ENCODE measurements at places on chromosomes 6 and 20.

DNA sequence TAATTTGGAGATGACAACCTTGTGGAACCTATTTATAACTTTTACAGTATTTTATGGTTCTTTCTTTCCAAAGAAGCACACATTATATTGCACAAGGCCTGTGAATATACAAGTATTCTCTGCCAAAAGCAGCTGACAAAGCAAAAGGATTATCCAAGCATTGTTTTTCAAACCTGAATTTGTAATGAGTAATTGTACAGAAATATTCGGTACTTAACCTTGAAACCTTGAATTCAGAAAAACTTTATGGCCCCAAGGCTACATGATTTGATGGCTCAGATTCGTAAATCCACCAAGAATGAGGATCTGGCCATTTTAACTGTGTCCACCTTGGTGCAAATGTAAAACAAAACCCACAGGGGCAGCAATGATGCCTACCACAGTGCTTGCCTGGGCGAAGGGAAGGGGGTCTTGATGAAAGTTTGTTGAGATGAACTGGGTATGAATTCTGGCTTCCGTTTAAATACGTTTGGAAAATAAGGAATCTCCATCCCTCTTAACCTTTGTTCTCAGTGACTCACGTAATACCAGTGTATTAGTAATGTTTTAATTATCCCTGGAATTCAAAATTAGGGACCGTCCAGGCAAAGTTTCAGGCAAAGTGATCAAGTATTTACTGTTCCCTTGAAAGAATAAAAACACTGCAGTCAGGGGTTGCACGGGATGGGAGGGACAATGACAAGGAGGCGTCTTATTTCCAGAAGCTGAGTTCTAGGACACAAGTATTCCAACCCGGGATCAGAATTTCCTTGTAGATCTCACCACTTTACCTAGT, 2.7 kb upstream of the RBM24 start:
- no peak for DNase-seq

DNA sequence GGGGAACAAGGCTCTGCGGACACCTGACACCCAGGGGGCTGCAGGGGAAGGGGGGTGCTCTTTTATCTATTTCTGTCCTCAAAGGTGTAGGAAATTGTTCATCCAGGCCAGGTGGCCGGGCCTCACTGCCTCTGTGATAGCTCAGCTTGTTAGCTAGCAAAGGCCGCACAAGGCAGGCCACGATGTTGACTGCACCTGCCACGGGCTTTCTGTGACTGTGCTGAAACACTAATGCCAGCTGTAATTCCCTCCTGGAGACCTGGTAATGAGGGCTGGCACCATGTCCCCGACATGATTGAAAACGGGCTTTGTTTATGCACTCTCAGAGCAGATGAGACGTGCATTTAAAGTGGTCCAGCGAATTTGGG, 61.4 kb upstream of the APCDD1L start:
- peak; percentile 46 for DNase-seq

GRCh38 chr6:52176550-52176949, 9.6 kb upstream of the IL17A start:
- no peak for DNase-seq

GRCh38 chr6:137391061-137391814, 103.0 kb downstream of the OLIG3 start:
- DNase-seq: no peak

DNA sequence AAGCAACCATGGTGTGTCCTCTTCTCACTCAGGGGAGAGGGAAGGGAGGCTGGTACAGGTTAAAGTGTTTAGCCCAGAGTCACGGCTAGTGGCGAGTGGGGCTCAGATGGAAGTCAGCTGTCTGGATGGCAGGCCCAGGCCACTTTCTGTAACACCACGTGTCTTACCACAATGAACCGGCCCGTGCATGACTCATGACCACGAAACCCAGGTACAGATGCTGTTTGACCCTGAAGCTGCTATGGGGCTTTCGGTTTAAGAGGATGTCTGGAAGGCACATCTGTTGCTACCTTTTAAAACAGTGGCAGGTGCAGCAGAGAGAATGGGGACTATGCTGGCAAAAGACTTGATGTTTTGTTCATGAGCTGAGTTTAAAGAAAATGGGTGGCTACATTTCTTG, 36.5 kb upstream of the MPC1 start:
- DNase-seq: no peak

- no peak for DNase-seq
Observed at GRCh38 chr6:17116117-17116440, 14.2 kb downstream of the STMND1 start.

GRCh38 chr6:117795234-117795633, 111.8 kb upstream of the SLC35F1 start:
- no peak for DNase-seq

Data from eye (tissue), 1 donor.